ENCODE measurements at places on chromosomes 1 and 21.

GRCh38 chr1:201309416-201309815, 26.1 kb downstream of the PKP1 start:
- peak; percentile 71 for DNase-seq

GRCh38 chr1:30870656-30871055, 37.9 kb downstream of the SDC3 start:
- no peak for DNase-seq

DNA sequence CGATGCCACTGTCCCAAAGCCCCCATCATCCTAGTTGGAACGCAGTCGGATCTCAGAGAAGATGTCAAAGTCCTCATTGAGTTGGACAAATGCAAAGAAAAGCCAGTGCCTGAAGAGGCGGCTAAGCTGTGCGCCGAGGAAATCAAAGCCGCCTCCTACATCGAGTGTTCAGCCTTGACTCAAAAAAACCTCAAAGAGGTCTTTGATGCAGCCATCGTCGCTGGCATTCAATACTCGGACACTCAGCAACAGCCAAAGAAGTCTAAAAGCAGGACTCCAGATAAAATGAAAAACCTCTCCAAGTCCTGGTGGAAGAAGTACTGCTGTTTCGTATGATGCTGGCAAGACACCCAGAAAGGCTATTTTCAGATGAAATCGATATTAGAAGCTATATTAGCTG, 8.1 kb downstream of the RHOU start:
- no peak for DNase-seq

GRCh38 chr21:32197896-32198295, 81.0 kb downstream of the MIS18A start:
- DNase-seq = no peak

GRCh38 chr1:23589585-23589986, 30.3 kb upstream of the ID3 start:
- DNase-seq = no peak

GRCh38 chr1:47223921-47224675, 7.9 kb downstream of the TAL1 start:
- DNase-seq = no peak

DNA sequence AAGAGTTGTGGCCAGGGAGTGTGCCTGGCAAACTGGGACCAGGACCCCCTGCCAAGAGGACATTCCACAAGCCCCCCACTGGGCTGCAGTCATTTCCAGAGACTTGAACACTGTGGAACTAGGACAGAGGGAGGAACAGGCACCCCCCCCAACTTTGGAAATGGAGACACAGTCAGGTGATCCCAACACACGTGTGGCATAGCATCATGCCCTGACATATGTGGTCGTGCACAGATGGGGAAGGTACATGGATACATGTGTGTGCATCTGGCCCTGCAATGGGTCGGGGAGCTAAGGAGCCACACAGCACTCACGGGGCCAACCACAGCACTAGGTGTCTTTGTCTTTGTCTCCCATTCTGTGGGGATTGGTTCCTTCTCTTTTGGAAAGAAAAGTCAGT, 6.6 kb upstream of the TFF3 start:
- DNase-seq = no peak

DNA sequence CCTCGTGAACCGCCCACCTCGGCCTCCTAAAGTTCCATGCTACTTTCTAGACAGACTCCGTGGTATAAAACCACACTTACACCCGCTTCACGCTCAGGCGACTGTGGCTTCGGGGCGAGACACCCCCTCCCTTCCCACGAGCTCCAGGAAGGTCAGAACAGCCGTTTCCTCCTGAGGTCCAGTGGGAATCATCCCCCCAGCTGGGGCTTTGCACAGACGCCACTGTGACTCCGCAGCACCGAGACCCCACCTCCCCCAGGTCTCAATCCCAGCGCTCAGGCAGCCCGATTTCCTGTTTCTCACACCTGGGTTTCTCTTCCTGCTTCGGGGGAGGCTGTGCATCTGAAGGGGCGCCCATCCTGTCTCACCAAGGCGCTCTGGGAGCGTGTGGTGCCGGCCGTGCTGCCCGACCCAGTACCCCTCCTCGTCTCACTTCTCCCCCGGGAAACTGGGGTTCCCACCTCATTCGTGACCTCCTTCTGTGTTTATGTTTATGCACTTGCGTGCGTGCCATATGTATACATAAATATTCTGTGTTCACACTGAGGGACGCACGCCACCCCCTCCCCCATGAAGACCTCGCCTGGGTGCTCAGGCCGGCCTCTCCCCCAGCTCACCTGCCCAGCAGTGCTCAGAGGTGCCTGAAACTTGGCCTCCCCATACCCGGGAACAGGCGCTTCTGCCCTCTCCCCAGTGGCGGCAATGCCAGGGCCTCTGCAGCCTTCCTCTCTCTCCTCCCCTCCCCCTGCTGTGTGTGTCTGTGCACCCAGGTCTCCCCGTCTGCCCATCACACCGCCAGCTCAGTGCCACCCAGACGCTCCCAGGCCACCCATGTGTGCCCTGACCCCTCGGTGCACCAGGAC, 14.6 kb downstream of the SLC35E2B start:
- DNase-seq = no peak

- no peak for DNase-seq
Observed at GRCh38 chr1:170730438-170730837, 66.5 kb downstream of the PRRX1 start.
